ENCODE measurements at places on chromosomes 12 and 14.

GRCh38 chr12:6280053-6280469 is 30.4 kb upstream of the PLEKHG6 start:
- DNase-seq, result no peak

DNA sequence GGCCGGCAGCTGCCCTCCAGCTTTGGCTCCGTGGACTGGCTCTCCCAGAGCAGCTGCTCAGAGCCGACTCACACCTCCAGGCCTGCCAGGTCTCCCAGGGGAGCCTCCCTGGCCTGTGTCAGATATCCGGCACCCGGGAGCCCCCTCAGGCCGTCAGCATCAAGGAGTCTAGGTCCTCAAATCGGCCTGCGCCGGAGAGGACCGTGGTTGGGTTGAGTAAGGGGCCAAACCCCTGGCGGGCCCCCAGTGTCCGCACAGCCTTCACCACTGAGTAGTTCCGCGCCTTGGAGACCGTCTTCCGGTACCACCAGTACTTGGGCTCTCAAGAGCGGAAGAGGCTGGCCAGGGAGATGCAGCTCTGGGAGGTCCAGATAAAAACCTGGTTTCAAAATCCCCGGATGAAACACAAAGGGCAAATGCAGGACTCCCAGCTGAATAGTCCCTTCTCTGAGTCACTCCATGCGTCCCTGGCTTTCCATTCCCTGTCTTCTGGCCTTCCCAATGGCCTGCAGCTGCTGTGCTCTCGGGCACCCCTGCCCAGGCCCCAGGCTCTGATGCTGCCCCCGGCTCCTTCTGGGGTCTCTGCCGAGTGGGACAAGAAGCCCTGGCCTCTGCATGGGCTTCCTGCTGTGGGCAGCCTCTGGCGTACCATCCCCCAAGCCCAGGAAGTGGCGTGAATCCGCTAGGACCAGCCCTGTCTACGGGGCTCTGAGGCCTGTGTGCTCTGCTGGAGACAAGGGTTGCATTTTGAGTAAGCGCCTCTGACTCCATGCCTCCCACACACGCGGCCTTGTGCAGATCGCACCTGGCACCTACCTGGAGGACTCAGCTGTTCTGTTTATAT is 245.1 kb upstream of the ATXN7L3B start:
- no peak for DNase-seq

- DNase-seq, result no peak
Measured at GRCh38 chr12:80708259-80708974, 983 bp downstream of the MYF6 start.

- DNase-seq, result peak; percentile 71
Measured at GRCh38 chr12:14249368-14249767, 116.1 kb upstream of the ATF7IP start.

DNA sequence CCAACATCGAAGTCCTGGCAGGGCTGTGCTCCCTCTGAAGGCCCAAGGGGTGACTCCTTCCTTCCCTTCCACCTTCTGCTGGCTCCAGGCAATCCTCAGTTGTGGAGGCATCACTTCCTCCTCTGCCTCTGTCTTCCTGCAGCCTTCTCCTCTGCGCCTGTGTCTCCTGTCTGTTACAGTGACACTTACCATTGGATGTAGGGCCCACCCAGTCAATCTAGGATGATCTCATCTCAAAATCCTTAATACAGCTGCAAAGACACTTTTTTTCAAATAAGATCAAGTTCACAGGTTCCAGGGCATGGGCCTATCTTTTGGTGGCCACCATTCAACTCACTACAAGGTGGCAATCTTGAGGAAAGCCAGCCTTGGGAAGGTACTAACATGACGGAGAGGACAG is 155.1 kb downstream of the ESRRB start:
- DNase-seq, result no peak

- no peak for DNase-seq
Measured at GRCh38 chr14:69606258-69607184, 4.9 kb upstream of the SUSD6 start.

GRCh38 chr12:104615048-104615561 is 158.4 kb downstream of the CHST11 start:
- no peak for DNase-seq

GRCh38 chr12:131133015-131133905 is 179.6 kb downstream of the ADGRD1 start:
- no peak for DNase-seq

- DNase-seq, result no peak
Measured at GRCh38 chr12:65787056-65787865, 37.0 kb upstream of the HMGA2 start.

DNA sequence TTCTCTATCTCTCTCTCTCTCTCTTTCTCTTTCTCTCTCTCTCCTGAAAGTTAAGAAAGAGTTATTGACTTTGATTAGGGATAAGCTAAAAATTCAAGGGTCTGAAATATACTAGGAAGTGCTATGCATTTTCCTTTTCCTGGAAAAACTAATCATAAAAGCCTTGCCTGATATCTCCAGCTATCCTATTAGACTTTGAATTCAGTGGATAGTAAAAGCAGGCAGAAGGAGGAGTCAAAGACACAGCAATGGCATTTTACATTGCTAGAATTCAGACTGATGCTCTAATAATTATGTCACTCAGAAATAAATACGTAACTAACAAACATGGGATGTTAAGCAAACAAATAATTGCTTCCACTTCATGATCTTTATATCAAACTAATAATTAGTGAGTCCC is 272.0 kb downstream of the SSPN start:
- no peak for DNase-seq

- DNase-seq, result no peak
Measured at GRCh38 chr12:130044991-130045621, 117.2 kb upstream of the FZD10 start.

DNA sequence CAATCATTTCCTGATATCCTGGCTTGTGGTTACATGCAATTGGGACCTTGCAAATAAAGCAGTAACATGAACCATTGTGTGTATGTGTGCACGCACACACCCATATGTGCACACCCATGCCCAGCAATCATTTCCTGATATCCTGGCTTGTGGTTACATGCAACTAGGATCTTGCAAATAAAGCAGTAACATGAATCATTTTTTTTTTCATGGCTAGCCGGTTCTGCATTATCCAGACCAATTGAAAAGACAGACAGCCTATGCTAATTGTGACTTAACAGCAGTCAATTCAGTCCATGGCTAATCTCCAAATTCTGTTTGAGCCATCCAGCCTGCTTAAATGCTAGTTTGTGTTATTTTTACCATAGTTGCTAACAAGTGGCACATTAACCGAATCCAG is 134.3 kb downstream of the TTC7B start:
- DNase-seq, result no peak

DNA sequence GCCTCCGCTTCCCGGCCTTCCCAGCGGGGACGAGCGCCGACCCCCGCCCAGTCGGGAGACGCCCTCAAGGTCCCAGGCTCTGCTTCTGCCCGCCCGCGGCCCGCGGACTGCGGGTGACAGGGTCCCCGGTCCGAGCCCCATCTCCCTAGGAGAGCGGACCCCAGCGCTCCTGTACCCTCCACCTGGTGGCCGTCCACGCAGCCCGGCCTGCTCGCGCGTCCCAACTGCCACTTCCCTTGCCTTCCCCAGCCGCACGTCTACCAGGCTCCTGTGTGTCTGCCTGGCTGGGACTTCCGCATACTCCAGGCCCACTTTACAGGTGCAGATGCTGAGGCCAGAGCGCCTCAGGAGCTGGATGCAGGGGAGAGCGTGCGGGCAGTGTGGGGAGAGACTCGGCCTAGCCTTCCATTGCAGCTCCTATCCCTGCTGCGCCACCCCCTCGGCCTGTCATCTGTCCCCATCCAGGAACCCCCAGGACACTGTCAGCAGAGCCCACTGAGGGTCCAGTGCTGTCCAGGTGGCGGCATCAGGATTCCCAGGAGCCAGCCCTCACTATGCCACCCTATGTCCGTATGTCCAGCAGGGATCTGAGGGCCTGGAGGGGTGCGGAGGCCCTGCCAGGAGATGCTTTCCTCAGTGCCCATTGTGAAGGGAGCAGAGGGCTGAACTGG is 8.0 kb upstream of the ANKRD9 start:
- no peak for DNase-seq

DNA sequence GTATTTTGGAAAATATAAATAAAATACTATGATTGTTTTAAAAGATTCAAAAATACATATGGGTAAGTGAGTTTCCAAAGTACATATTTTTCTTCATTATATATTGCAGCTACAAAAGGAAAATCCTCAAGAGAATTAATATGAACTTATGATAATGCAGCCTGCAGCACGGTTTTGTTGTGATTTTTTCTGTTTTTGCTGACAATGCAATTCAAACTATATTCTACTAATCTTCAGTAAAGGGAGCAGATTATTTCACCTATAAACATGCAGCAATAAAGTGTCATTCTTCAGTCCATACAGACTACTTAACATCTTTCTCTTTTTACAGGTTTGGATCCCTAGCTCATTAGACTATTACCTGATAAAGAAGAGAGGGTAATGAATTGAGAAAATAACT is 582.1 kb upstream of the MGAT4C start:
- no peak for DNase-seq

DNA sequence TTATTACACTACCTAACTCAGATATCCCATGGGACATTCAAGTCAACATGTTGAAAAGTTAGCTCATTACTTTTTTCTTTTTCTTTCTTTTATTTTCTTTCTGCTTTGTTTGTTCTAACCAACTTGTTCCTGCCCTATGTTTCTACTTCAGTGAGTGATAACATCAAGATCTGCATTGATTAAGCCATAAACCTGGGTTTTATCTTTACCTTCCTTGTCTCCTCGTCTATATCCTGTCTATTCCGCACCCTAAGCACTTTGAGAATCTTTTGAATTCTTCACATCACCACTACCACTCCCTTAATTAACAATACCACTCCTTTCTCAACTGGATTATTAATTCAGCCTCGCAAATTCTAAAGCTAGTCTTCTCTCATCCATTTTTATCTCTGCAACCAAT is 81.9 kb upstream of the AVPR1A start:
- DNase-seq, result no peak

DNA sequence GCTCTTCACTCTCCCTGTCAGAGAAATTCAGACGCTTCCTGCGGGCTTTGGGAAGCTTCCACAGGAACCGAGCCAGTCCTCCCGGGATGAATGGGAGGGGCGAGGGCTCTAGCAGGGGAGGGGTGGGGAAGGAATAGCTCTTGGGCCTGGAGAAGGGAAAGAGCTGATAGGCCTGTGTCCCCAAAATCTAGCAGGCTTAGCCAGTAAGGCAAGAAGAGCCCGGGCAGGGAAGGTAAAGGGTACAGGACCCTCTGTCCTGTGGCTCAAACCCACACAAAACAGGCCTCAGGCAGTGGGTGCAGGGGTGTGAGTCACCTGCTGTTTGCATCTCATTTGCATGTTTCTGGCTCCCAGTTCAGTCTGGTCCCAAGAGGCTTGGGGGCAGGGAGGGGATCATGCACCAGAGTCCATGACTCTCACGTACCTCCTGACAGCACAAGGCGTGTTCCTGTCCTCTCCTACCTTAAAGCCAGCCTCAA is 8.7 kb upstream of the SMUG1 start:
- no peak for DNase-seq

- peak; percentile 49 for DNase-seq
Measured at GRCh38 chr12:115569345-115570068, 708.0 kb downstream of the MED13L start.

GRCh38 chr14:93715279-93715927 is 72.9 kb downstream of the PRIMA1 start:
- no peak for DNase-seq

- no peak for DNase-seq
Measured at GRCh38 chr12:109586385-109587296, 13.0 kb downstream of the MVK start.

- DNase-seq, result peak; percentile 29
Measured at GRCh38 chr12:49881415-49882247, 22.1 kb downstream of the FAIM2 start.

DNA sequence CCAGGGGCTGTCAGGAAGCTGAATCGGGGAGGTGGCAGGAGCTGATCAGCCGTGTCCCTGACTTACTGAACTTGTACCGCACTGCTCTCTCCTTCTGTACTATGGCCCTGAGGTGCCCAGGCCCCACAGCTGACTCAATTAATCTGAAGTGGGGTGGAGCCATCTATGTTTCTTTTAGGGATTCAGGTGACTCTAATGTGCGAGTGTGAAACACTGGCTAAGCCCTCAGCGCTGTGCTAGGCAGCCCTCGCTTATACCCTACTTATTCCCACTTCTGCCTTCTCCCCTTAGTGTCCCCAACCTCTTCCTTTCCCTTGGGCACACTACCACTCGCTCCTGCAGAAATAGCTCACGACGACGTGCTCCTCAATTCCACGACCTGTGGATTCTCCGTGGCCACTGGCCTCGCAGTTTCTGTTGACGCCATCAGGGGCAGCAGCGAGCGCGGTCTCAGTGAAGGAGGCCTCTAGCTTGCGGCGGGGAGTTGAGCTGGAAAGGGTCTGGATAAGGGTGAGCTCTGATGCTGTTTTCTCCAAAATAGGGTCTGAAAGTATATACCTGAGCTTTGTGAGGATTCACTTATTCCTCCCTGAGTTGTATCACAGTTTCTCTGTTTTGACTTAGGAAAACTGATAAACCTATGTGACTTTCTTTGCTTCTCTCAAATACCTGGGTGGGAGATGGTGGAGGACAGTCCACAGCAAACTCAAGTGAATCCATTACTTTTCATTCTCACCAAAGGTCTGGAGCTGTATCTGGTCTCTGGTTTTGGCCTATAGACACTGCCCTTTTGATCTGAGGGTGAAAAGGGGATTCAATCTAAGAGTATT is 167.6 kb downstream of the SLC41A2 start:
- no peak for DNase-seq

GRCh38 chr12:112944024-112944690 is 5.9 kb downstream of the OAS3 start:
- DNase-seq, result no peak

DNA sequence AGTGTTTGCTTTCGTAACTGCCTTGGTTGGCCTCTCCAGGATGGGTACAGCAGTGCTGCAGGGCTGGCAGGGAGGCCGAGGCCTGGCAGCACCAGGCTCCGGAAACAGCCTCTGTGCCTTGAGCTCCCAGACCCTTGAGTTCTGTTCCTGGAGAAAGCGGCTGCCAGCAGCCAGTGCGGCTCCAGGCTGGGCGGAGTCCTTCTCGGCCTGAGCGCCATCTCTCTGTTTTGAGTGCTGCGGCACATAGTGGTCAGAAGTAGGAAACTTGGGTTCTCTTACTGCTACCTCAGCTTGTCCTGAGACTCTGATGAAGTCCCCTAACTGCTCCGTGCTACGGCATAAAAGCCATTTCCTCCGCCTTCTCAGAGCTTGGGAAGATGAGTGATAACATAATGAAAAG is 65.9 kb downstream of the KCNA1 start:
- DNase-seq, result no peak

GRCh38 chr12:46299851-46300250 is 31.0 kb upstream of the SLC38A1 start:
- no peak for DNase-seq

DNA sequence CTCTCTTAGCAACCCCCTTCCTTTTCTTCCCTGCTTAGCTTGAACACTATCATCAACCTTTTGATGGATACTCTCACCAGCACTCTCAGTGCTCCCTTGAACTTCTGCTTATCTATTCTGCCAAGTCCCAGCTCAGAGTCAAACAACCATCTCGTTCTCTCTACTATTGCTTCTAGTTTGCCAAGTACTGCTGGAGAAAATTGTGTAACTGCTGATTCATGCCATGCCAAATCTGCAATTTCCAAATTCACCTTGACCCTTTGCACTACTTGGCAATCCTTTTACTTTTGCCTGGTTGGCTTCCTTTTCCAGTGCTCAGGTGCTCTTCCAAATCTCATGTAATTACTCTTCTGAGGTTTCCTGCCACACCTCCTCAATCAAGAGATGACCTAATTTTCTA is 2.8 kb upstream of the CCDC196 start:
- no peak for DNase-seq

Data from head of caudate nucleus (tissue), 42 donors.